ENCODE measurements at places on chromosomes 4 and X.

GRCh38 chr4:30756553-30756952, 36.4 kb downstream of the PCDH7 start:
- DNase-seq: no peak

DNA sequence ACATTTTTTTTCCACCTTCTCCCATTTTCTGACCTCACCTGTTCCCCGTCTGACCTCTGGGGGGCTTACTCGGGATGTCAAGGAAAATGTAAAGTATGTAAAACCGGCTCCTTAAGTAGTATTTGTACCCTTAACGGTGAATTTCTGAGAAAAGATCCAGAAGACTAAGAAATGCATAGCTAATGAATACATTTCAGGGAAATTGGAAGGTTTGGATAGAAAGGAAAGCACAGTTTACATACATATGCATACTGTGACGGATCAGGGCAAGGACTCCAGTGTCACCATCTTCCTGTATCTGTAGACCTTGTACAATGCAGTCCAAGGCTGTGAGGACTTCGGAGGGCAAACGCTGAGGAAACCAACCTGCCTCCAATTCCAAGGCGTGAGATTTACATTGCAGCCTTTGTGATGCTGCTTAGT, 2185.9 kb upstream of the TENM3 start:
- DNase-seq: no peak

GRCh38 chrX:85992811-85993229, 54.5 kb downstream of the CHM start:
- no peak for DNase-seq

DNA sequence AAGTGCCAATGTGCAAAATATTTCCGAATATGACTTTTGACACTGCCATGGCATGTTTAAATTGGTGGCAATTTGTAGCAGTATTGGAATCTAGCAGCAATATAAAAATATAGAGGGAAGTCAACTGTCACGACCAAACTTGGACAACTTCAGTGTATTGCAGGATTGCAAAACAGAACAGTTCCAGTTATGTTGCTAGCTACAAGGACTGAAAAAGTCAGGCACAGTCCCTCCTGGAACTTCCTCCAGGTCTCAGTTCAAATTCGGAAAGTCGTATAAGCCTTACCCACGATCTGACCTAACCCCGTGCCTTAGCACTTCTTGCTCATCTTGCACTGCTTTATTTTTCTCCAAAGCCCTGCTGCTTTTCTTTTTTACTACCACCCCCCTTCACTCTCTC, 390.0 kb upstream of the GALNT7 start:
- DNase-seq: no peak

DNA sequence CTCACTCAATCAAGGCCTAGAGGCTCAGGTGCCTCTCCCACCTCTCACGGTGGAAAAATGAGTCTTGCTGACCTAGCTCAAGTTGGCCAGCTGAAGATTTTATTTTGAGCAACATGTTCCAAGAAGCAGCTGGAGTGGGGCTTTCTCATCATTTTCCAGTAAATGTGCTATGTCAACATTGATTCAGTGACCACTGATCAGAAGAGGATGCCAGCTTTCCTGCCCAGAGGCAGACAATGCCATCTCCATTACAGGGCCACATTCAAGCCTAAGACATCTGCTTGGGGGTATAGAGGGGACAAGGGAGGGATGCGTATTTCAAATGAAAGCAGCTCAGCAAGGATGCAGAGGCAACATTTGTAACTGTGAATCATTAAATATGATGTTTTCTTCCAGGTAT, 3.0 kb downstream of the MEPE start:
- no peak for DNase-seq

- DNase-seq: no peak
These were observed 29.3 kb upstream of the PTPN13 start for GRCh38 chr4:86564795-86565194.

DNA sequence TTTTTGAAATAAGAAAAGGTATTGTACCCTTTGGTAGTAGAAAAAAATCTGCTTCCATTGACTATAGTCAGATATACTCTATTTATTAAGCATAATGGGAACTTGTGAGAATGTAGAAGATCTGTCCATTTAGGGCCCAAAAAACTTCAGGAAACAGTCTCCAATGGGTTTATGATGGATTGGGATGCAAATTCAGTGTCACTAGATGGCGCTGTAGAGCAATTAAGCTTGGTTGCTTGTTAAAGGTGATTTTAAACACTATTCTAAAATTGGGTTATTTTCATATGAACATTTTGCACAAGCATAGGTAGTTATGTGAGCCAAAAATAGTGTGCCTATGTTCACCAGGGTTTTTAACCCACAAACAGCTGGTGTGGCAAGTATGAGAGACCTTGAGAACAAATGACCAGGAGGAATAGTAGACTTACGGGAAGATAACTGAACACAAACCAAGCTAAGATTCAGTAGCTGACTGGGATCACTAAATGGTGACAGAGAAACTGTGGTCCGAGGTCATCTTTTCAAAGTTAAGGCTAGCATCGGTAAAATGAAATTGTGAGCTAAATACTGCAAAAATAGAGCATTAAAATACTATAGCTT, 80.3 kb upstream of the LSM6 start:
- no peak for DNase-seq

DNA sequence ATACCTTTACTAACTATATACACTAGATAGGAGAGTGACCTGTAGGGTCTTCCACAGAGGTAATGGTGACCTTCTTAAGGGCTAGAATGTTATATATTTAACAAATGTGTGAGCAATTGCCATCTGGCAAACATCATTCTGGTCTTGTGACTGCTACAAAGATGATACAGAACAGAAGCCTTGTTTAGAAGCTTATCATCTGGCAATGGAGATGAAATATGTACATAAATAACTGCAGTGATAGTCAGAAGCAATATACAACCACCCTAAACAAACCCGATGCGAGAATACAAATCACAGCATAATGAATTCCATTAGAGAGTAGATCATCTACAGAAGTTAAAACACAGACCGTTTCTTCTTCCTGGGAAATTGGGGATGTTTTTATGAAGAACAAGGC, 952.7 kb upstream of the SLIT2 start:
- no peak for DNase-seq

DNA sequence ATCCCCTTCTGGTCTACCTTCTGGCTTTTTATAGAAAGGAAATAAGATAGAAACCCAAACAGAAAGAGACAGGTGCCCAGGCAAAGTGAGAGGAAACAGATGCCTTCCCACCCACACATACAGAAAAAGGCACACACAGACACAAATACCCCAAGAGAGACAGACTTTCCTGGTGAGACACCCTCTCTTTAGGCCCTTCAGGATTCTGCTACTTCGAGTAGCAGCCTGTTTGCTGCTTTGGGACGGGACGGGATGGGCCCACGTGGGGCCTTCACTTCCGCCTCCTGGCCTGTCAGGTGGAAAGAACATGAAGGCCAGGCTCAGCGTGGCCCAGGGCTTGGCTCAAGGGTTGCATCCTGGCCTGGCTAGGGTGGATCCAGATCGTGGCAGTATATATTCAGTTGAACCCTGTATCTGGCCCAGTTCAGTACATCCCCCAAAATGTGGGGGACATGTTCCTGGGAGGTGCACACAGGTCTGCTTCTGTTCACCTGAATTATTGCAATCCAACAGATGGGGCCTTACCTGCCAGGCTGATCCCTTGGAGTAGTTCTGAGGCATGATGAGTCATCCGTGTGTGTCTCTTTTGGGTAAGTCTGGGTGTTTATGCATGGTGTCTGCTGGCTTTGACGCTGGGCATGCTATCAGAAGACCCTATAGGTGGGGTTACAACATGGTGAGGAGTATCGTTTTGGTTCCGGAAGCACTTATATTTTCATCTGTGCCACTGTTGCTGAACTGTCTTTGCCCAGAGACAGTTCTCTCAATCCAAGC, 2.4 kb downstream of the ZNF275 start:
- DNase-seq: no peak

DNA sequence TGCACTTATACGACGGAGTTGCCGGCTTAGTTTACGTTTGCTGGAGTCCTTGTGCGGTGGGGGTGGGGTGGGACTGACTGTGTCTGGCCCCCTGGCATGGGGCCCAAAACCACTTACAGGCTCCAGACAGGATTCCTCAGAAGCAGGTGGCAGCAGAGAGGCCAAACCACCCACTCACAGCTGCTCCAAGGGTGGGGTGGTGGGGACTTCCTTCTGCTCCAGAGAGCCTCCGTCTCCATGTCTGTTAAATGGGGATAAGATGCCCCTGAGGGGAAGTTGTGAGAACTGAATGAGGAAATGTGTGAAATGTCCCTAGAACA, 36.7 kb downstream of the PSAPL1 start:
- no peak for DNase-seq

DNA sequence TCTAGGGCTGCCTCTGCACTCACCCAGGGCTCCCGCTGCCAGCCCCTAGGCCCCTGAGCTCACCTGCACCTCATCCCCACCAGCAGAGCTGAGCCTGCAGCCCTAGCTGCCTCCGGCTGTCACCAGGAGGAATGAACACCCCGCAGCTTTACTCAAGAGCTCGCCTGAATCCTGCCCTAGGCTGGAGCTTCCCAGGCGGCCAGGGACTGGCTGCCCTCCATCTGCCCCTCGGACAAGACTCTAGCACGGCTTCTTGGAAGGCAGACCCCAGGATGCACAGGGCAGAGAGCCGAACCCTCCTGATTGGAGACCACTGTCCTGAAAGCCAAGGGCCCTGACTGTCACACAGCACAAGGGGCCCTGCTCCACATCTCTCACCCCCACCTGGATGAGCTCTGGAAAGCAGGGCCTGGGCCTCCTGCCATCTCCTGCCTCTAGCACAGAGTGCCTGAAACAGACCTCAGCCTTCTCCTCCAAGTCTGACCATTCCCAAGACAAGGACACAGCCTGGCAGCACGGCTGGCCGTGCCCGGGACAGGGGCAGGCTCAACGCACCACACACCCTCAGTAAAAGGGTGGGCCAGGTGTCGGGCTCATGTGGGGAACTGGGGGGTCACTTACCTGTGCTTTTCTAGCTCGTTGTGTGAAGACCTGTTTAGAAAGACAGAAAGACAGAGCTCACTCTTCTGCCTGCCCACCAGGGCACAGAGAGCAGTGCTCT, 4.4 kb downstream of the MXD4 start:
- no peak for DNase-seq

DNA sequence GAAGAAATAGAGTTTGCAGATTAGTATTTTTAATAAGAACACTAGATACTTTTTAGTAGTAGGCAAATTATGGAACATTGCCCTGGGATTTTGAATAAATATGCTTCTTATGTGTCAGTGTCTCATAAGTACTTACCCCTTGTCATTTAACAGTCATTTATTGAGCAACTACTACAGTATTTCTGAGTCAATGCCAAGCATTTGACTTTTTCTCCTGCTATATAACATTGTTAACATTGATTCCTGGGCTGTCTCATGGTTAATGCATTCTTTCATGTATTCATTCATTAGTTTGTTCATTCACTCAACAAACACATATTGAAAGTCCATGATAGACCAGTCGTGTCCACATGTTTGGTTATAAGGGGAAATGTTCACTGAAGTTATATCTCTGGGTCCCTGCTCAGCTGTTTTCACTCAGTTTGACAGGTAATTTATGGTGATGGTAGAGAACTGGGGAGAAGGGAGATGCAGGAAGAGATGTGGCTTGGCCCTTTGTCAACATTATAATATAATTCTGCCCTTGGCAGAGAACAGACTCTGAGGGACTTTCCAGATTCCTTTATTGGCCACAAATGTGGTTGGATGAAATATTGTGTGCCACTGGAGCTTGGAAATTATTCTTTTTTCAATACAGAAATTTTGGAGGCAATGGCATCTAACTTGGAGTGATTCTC, 49.8 kb downstream of the OSTC start:
- no peak for DNase-seq

- no peak for DNase-seq
These were observed 965.9 kb downstream of the FSTL5 start for GRCh38 chr4:161197912-161198311.

DNA sequence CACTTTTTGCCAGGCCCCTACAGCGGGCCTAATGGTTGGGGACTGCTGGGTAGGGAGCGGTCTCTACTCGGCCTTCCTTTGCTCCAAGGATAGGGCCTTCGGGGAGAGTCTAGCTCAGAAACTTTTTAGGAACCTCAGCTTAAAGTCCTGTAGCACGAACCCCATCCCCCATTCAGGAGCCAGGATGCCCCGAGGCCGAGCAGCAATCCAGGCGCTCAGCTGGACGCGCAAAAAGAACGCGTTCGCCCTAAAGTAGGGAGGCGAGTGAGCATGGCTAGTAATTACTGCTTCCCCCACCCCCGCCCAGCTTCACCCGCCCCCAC, 9.7 kb downstream of the POU4F2 start:
- no peak for DNase-seq

DNA sequence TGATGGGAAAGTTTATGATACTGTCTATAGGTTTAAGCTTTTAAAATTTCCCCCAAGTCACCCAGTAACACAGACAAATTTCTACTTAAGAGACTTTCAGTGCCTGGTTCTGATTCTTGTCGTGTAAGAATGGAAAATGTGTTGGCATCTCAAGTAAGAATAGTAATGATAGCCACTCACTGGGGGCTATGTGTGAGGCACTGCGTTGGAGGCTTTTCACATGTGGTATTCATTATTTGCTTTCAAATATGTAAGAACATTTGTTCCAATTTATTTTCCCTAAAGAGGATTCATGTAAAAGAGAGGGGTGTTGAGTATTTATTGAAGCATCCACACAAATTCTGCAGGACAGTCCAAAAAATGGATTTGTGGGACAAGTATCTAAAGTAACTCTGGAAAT, 143.6 kb downstream of the FNIP2 start:
- DNase-seq: no peak

GRCh38 chr4:120202222-120202621, 135.6 kb upstream of the MAD2L1 start:
- no peak for DNase-seq

DNA sequence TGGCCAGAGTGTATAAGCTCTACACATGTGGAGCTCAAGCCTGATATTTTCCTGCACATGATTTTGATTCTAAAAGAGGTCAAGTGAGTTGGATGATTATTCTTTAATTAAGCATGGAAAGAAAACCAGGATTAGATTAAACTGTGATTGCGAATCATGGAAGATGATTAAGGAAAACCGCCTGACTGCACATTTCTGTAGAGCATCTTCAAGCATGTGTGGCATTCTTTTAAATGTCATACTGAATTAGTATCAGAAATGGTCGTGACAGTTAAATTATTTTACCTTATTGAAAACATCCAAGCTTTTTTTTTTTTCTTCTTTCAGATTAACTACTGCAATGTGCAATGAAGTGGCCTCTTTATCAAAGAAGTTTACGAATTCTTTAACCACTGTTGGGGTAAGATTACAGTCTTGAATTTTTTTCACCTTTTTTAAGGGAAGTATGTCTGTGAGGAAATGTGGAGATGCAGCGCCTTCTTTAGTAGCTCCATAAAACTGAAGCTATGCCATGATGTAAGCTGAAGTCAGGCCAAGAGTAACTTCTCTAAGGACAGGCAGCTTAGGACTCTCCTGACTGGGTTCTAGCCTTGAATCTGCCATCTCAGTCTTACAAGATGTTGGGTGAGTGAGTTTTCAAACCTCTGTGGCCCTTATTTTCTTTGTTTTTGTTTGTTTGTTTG, 67.9 kb downstream of the FAM114A1 start:
- no peak for DNase-seq

- no peak for DNase-seq
These were observed 32.4 kb downstream of the FGFRL1 start for GRCh38 chr4:1043651-1044468.

GRCh38 chrX:29308726-29309125, 721.5 kb downstream of the IL1RAPL1 start:
- no peak for DNase-seq

GRCh38 chrX:7568597-7568996, 274.4 kb upstream of the VCX start:
- DNase-seq: no peak
